Activated naive CD4-positive, alpha-beta T cell (primary cell): ENCODE measurements at places on chromosomes 3 and 15.

DNA sequence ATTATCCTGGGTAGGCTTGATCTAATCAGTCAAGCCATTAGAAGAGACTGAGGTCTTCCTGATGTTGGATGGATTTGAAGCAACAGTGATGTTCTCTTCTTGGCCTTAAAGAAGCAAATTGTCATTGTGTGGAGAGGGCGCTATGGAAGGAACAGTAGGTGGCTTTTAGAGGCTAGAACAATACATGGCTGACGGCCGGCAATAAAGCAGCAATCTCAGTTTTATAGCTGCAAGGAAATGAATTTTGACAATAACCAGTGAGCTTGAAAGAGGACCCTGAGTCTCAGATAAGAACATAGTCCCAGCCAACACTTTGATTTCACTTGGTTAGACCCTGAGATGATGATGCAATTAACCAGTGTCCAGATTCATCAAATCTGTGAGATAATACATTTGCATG, 302.1 kb downstream of the NSUN3 start:
- no peak for DNase-seq

DNA sequence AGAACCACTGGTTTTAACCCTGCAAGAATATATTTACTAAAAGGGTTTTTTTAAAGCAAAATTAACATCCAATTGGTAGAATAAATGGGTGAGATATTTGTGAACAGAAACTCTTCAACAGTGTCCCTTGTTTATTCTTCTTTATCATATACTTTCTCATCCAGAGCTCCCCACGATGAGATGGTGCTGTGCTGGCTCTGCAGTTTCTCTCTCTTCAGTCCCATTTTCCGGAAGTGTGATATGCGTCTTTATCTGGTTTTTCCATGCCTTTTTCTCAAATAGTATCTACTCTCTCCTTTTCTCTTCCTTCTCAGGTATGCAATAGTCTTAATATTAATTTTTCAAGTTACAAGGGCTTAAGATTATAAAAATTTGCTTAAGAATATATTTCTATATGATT, 1.5 kb downstream of the EAF2 start:
- DNase-seq = no peak

GRCh38 chr3:140203510-140203909, 268.5 kb downstream of the CLSTN2 start:
- no peak for DNase-seq

GRCh38 chr3:174862101-174862500, 3.0 kb downstream of the NAALADL2 start:
- no peak for DNase-seq

GRCh38 chr15:68525815-68526214, 53.0 kb upstream of the CORO2B start:
- DNase-seq = no peak

GRCh38 chr3:158333736-158334135, 223.8 kb downstream of the RSRC1 start:
- no peak for DNase-seq

- no peak for DNase-seq
These were observed 174.1 kb upstream of the SLCO3A1 start for GRCh38 chr15:91679447-91679846.

- DNase-seq = no peak
These were observed 47.9 kb upstream of the CCDC80 start for GRCh38 chr3:112688819-112689218.

- no peak for DNase-seq
These were observed 588.7 kb upstream of the CBLB start for GRCh38 chr3:106457281-106458180.

DNA sequence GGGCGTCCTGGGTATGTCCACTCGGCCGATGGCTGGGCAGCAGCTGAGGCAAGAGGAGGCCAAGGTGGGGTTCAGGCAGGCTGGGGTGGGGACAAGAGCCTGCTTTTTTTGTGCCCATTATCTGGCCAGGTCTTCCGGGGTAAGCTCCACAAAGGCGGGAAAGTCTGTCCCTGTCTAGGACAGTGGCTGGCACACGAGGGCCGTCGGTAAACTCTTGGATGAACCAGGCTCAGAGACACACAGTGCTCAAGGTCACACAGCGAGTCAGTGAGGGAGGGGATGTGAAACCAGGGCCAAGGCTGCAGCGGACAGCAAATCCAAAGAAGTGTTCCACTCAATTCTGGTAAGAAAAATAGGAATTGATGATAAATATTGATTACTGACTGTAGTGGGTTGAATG, 2.9 kb downstream of the DNAJB8 start:
- no peak for DNase-seq

DNA sequence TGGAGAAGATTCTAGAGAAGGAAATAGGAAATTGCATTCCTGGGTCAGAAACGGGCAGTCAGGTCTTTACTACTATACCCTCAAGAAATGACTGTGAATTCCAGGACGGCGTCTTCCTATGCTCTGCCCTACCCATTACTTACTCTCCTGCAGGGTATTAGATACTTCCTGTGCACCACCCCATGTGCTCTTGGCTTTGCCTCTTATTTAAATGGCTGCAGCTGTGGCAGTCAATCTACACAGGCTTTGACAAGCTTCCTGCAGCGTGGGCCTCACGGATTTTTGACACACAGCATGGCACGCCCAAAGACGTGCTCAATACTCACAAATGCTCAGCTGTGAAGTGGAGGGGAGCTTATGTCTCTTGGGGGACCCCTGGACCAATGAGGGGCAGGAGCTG, 206.1 kb downstream of the SV2B start:
- DNase-seq = no peak

DNA sequence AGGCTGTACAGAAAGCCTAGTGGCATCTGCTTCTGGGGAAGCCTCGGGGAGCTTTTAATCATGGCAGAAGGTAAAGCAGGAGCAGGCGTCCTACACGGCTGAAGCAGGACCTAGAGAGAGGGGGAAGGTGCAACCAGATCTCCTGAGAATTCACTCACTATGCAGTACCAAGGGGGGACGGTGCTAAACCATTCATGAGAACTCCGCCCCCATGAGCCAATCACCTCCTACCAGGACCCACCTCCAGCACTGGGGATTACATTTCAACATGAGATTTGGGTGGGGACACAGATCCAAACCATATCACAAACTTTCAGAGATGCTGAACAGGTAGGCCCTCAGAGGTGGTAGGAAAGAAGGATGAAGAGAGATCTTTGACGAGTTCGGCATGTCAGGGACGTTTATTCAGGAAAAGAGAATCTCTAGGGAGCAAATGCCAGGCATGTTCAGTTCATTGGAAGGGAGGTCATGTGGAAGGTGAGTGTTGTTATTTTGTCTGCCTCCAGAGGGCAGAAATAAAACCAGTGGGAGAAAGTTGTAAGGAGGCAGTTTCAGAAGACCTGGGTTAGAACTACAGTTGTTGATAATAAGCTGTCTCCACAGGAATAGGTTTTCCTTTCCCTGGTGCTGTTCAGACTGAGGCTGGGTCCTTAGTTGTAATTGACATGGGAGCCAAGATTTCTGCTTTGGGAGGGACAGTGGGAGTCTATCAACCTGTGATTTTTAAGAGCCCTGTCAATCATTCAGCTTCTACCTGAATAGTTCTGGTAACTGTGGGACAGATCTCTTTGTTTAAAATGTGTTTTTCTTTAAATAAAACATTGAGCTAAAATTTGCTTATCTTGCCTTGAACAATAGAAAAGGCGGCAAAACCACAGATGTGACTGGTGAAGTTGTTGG, 4.3 kb upstream of the FNDC3B start:
- DNase-seq = no peak

DNA sequence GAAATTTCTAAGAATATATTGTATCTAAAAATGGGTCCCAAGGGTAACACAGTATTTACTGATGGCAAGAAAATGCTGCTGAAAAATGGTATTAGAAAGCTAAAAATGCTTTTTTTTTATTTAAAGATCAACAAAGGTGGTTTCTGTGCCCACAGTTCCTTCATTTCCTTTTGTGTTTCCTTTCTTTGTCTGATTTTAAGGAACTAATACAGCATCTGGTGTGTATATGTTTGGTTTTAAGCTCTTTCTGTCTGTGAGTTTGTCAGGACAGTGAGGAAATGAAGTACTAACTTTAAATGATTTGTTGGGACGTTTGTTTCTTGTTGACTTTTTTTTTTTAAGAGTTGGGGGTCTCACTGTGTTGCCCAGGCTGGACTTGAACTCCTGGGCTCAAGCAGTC, 38.2 kb downstream of the RASA2 start:
- DNase-seq = no peak

DNA sequence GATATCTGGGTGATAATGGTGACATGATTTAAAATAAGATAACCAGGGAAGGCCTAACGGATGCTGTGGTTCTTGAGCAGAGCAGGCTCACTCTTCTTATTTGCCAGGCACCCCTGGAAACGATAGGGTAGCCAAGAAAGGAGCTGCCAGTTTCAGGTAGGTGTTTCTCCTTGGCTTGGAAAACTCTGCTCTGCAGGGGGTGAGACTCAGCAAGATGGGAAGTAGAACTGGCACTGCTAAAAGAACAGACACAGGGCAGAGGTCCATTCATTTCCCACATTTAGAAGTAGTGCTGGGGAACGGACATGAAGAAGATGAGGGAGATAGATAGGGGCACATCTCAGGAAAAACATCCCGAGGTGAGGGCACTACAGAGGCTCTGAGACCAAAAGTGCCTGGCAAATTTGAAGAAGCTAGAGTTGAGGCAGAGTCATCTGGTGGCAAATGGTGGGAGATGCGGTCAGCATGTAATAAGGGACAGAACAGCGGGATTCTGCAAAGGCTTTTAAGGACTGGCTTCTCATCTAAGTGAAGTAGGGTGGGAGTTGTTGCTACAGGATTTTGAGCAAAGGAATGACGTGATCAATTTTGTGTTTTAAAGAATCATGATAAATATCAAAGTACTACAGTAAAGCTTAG, 323.4 kb upstream of the PLSCR5 start:
- no peak for DNase-seq

GRCh38 chr15:66740802-66741201, 38.8 kb downstream of the SMAD6 start:
- no peak for DNase-seq

- no peak for DNase-seq
These were observed 34.8 kb downstream of the DENND4A start for GRCh38 chr15:65757256-65757655.

DNA sequence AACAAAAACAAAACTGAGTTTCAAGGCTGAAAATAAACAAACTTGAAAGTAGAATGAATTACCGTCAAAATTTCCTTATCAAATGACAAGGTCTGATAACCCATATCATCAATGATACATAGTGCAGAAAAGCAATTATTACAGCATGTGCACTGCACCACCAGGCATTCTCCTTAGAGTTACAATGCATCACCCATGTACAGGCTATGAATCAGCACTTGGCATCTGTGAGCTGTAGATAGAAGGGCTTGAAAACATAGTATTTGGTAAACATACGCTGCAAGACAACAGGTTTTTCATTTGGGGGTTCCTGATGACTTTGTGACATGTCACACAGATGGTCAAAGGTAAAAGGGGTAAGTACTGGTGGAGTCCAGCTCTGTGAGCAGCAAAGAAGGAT, 265.1 kb downstream of the CTNNB1 start:
- no peak for DNase-seq
